ENCODE measurements at places on chromosomes 7 and 10. TPM values are rescaled to one million over a fixed set of nuclear protein-coding genes. Genes with fewer than 3 reads are reported as not detected.

The SNX10 gene
- 43.1 TPM for total RNA-seq

The CC2D2B gene
- 0.15 TPM for total RNA-seq

DNA sequence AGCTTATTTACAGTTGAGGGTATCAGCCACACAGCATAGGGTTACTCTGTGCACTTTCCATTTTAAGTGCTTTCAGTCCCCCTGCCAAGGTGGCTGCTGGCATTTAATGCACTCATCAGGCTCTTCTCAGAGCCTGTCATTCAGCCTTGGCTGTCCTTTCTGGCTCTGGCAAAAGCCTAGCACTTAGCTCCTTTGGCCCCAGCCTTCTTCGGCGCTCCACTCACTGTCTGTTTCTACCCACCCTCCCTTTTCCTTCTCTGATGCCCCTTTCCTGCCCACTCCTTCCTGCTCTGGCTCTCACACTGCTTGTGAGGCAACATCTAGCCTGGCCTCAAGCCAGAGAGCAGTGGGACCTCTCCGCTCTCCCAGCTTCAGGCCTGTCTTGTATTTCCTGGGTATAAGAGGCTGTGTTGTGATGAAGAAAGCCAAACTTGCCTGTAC is 60.2 kb downstream of the WIPF3 start:
- DNase-seq: no peak
- no peaks in the 10 kb centered on the region for H3K36me3 ChIP-seq
- H3K4me3 ChIP-seq: no peak overlapping the region
- peaks cover 11% of the 10 kb centered on the region for H3K27me3 ChIP-seq
- no peaks in the 10 kb centered on the region for H3K4me1 ChIP-seq
- H3K27ac ChIP-seq: no peak overlapping the region

The RBP3 gene
- not detected for total RNA-seq

DNA sequence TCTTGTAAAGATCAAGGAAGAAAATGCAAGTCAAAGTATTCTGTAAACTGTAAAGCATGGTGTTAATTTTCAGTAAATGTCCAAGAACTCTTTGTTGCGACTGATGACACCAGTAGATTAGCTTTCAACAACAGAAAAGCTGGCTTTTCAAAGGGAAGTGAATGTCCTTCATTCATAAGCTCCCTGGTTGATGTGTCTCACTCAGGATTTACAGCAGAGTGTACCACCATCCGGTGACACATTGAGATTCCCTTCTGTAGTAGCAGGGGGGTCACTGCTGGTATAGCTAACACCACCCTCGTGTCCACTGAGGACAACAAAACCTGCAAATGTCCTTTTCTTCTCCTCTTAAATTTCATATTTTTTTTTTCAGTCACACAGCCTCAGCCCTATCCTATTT is 253.4 kb downstream of the SORCS1 start:
- H3K27ac ChIP-seq: no peak overlapping the region
- H3K4me3 ChIP-seq: no peak overlapping the region
- no peak for DNase-seq
- H3K27me3 ChIP-seq: no peaks in the 10 kb centered on the region

GRCh38 chr10:31133792-31134310 is 102.2 kb upstream of the ZNF438 start:
- DNase-seq: peak; percentile 83
- peak overlapping the region; percentile 89 for H3K27ac ChIP-seq

- no peak overlapping the region for H3K27ac ChIP-seq
- DNase-seq: peak; percentile 86
- peaks cover 15% of the 10 kb centered on the region for H3K4me1 ChIP-seq
- H3K36me3 ChIP-seq: peaks cover 3% of the 10 kb centered on the region
Observed at GRCh38 chr10:7687228-7687907, 15.7 kb upstream of the ITIH2 start.

GRCh38 chr10:93235686-93236085 is 162.0 kb downstream of the CYP26A1 start:
- no peak for DNase-seq
- H3K27ac ChIP-seq: no peak overlapping the region
- H3K27me3 ChIP-seq: peaks cover 3% of the 10 kb centered on the region
- H3K4me3 ChIP-seq: no peak overlapping the region

DNA sequence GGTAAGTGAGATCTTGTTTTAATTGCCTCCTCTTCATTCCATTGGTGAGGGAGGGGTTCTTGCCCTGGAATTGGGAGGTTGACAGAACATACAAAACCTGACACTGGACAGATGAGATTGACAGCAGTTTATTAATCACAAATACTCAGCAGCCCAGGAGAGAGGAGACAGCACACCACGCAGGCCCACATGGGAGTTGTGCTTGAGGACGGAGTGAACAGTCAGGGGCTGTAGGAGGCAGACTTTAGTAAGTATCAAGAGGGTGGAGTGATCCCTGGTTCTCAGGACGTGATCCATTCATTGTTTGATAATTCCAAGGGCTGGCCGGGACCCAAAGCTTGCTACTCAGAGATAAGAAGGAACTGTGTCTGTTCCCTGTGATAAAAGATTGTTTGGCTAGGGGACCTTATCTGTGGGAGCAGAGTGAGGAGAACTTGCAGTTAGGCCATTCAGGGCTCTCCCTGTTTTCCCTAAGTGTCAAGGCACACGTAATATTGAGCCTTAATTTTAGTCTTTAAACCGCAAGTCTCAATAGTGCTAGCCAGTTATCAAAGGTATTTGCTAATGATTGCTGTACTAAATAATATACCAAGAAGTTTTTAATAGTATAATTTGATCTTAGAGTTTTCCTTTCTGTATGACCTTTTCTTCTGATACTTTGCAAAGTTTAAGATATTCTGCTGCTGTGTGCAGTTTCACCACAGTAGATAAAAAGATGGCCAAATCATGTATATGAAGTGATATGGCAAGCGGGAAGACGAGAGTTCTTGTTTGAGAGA is 14.5 kb downstream of the CAPZA2 start:
- peaks cover 9% of the 10 kb centered on the region for H3K36me3 ChIP-seq
- H3K27me3 ChIP-seq: no peaks in the 10 kb centered on the region
- DNase-seq: no peak
- no peak overlapping the region for H3K27ac ChIP-seq
- peaks cover 39% of the 10 kb centered on the region for H3K4me1 ChIP-seq
- H3K4me3 ChIP-seq: no peak overlapping the region

GRCh38 chr7:148884049-148884298 is at the start of gene EZH2:
Gene EZH2, minus strand, starts transcription at chr7:148884291. Its CDS starts 36,993 bp downstream, at chr7:148847298.
- no peak for DNase-seq
- peaks cover 31% of the 10 kb centered on the region for H3K4me1 ChIP-seq
- no peaks in the 10 kb centered on the region for H3K27me3 ChIP-seq
- peak within 1 kb of the TSS; percentile 97 for H3K4me3 ChIP-seq

DNA sequence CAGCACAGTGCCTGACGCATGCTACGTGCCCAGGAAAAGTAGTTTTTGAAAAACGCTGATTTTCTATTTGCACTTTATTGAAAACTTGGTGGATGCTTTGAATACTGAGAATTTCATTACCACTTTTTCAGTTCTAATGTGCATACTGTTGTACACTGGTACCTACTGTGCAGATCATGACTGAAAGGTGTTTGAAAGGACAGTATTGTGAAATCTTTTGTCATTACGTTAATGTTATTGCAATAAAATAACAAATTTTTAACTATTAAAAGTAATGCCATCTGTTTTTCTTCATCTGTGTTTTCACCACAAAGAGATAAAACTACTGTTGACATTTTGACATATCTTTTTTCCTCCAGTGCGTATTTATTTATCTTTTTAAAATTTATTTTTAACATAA is 42.1 kb downstream of the CNNM2 start:
- no peak overlapping the region for H3K27ac ChIP-seq
- no peaks in the 10 kb centered on the region for H3K4me1 ChIP-seq
- H3K27me3 ChIP-seq: no peaks in the 10 kb centered on the region
- no peak overlapping the region for H3K4me3 ChIP-seq
- H3K36me3 ChIP-seq: no peaks in the 10 kb centered on the region

DNA sequence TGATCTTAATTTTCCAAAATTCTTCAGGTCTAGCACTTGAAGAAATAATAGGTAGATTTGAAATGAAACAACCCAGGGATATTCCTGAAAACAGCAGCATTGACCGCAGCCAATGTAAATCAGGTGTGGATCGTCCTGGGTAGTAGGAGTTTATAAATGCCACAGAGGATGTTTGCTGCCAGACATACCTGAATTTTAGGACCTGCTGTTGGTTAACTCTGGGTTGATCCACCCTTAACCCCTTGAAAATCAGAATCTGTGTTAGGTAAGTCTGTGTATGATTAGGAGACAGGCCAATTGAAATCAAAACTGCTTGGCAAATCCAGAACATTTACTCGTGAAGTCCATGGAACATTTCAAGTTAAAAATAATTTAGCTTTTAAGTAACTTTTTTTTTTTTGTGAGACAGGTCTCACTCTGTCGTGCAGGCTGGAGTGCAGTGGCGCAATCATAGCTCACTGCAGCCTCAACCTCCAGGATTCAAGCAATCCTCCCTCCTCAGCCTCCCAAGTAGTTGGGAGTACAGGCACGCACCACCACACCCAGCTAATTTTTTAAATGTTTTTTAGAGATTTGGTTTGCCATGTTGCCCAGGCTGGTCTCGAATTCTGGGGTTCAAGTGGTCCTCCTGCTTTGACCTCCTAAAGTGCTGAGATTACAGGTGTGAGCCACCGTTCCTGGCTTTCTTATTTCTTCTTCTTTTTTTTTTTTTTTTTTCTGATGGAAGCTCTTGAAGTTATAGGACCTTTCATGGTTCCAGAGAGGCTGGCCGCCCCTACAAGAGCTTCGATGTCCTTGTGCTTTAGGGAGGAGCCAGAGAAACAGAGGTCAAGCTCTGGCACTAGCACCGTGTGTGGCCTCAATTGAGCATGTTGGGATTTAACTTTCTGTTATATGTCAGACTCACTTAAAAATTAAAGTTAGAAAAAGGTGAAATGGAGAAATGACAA is 2.0 kb downstream of the POR start:
- H3K36me3 ChIP-seq: peaks cover 1% of the 10 kb centered on the region
- no peaks in the 10 kb centered on the region for H3K27me3 ChIP-seq
- peaks cover 39% of the 10 kb centered on the region for H3K4me1 ChIP-seq
- H3K27ac ChIP-seq: no peak overlapping the region
- H3K4me3 ChIP-seq: no peak overlapping the region

DNA sequence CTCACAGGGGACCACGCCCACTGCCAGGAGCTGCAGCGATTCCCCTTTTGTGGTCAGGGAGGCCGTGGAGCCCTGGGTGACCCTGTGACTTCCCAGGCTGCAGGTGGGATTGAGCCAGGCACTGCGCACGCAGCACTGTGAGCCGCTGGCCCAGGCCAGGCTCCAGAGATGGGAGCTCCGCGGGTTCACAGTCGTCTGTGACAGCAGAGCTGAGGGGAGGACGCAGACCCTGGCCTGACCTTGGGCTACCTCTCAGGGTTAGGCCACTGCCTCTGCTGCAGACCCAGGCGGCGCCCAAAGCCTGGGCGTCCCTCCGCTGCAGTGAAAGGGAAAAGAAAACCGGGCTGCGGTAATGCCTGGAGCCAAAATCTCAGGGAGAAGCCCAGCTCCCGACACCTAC is 107.5 kb upstream of the GPR26 start:
- H3K27me3 ChIP-seq: peaks cover 5% of the 10 kb centered on the region
- no peak overlapping the region for H3K4me3 ChIP-seq
- no peak for DNase-seq
- H3K27ac ChIP-seq: no peak overlapping the region

DNA sequence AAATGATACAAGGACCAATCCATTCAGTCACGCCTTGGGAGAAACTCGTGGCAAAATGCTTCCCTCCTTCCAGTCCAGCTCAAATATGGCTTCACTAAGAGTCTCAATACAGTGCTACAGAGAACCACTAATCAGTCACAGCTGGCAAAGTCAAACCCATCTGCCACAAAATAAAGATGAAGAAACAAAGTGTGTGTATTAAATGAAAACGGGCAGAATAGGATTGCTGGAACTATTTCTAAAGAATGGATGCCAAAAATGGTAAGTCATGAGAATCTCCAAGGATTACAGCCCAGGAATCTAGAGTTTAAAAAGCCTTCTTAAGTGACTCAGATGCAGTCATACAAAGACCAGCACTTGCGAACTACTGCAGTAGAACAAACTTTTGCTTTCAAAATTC is 61.9 kb downstream of the CACUL1 start:
- H3K27me3 ChIP-seq: no peaks in the 10 kb centered on the region
- H3K27ac ChIP-seq: no peak overlapping the region
- H3K4me1 ChIP-seq: peaks cover 4% of the 10 kb centered on the region

GRCh38 chr10:30893208-30893607 is 138.5 kb downstream of the ZNF438 start:
- H3K27me3 ChIP-seq: no peaks in the 10 kb centered on the region
- H3K4me3 ChIP-seq: no peak overlapping the region
- DNase-seq: no peak
- H3K4me1 ChIP-seq: peaks cover 12% of the 10 kb centered on the region

GRCh38 chr7:151006590-151007300 is 15.9 kb downstream of the NOS3 start:
- no peaks in the 10 kb centered on the region for H3K36me3 ChIP-seq
- no peak for DNase-seq
- H3K27me3 ChIP-seq: no peaks in the 10 kb centered on the region
- H3K4me3 ChIP-seq: no peak overlapping the region
- peaks cover 41% of the 10 kb centered on the region for H3K4me1 ChIP-seq

DNA sequence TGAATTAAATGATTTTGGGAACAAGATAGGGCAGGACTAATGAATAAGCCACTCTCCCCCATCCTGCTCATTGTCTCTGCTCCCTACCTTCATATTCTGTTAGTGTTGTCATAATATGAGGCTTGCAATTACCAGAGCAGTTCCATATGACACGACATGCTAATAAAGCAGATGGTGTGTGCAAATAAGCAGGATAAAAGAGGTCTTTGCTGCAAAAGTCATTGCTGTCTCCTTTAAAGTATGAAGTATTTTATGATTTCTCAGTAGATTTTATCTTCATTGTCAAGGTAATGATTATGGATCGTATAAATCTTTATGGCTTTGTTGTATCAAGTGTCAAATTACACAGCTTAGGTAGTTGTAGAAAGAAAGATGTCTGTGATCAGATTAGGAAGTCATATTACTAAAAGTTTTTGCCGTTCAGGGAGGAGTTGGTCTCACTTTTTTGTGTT is 114.8 kb downstream of the SDK1 start:
- DNase-seq: no peak
- H3K36me3 ChIP-seq: no peaks in the 10 kb centered on the region
- H3K4me3 ChIP-seq: no peak overlapping the region
- peaks cover 3% of the 10 kb centered on the region for H3K27me3 ChIP-seq

GRCh38 chr7:131321656-131322055 is 6.0 kb upstream of the MKLN1 start:
- no peak overlapping the region for H3K4me3 ChIP-seq
- no peaks in the 10 kb centered on the region for H3K27me3 ChIP-seq
- H3K4me1 ChIP-seq: peaks cover 31% of the 10 kb centered on the region
- H3K27ac ChIP-seq: no peak overlapping the region

GRCh38 chr10:69898524-69898923 is 96.8 kb downstream of the COL13A1 start:
- no peak overlapping the region for H3K27ac ChIP-seq
- no peak for DNase-seq
- no peaks in the 10 kb centered on the region for H3K36me3 ChIP-seq
- no peaks in the 10 kb centered on the region for H3K4me1 ChIP-seq
- peaks cover 2% of the 10 kb centered on the region for H3K27me3 ChIP-seq

Data from activated CD4-positive, alpha-beta memory T cell treated with anti-CD3 and anti-CD28 coated beads for 36 hours (primary cell).